ENCODE measurements at places on chromosomes 7 and 10.

GRCh38 chr10:33117816-33118215, 159.8 kb upstream of the ITGB1 start:
- no peak for DNase-seq

DNA sequence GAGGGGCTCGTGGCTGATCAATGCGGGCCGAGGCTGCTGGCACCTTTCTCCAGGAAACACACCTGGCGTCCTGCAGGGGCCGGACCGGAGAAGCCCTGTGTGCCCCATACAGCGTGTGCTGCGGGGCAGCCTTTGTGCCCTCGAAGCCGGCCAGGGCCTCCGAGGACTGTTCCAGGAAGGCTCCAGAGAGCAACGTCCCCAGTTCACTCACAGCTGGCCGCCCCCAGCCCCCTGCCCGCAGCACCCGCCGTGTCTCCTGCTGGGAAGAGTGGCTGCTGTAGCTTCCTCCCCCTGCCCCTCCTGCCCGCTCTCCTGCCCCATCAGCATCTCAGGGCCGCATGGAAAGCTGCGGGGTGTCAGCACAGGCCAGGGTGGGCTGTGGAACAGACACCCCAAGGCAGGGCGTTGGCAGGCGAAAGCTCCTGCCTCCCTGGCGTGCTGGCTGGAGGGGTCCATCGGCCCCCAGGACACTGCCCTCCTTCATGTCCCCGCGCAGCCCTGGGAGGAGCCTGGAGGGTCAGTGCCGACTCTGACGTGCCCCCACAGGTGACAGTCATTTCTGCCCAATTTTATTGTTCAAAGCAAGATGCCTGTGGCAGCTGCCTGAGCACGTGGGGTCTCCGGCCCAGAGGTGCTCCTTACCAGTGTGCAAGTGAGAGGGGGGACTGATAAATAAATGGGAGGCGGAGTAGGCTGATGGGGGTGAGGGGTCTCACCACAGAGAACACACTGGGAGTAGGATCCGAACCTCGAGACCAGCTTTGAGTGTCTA, 95.8 kb upstream of the DIP2C start:
- DNase-seq: no peak

- no peak for DNase-seq
Observed at GRCh38 chr7:50334341-50334994, 30.0 kb downstream of the IKZF1 start.

GRCh38 chr7:117790731-117791130, 82.5 kb downstream of the CTTNBP2 start:
- DNase-seq: no peak

DNA sequence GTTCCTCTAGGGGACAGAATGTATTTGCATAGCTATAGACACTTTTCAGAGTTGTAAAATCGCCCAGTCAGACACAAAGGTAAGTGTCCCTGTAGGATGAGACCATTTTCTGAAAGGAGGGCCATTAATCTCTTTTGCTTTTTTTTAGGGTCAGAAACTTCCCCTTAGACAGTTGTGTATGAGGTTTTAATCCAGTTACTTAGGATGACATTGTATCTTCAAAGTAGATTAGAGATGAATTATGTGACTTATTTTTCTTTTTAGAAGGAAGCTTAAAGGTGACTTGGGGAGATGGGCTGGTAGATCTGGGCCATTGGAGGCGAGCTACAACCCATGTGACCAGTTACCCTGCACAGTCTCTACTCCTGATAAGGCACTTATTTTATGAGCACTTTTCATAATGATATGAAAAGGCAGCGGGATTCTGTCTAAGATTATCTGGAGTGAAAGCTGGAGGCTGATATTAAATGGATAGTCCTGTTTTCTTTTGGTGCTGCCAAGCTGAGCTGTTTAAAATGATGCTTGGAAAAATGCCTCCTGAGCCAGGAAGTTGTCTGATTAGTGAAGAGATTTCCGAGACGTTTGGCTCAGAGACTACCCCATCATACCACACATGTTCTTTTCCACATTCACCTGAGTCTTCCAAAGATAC, 264.3 kb downstream of the AUTS2 start:
- no peak for DNase-seq

DNA sequence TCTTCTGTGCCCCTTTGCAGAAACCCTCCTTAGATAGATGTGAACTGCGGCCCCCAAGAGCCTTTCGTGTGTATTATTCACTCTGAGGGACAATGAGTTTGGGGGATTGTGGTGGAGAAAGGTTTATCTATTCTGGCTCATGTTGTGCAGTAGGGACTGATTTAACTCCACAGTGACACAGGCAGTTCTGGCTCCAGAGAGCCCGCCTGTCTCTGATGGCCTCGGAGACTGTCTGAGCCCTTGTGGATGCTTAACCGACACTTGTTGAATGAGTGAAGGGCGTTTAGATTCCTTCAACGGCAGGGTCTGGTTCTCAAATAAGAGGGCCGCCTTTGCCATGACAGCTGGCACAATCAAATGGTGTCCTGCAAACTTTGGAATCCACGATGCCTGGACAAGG, 5.8 kb downstream of the NPTX2 start:
- no peak for DNase-seq

DNA sequence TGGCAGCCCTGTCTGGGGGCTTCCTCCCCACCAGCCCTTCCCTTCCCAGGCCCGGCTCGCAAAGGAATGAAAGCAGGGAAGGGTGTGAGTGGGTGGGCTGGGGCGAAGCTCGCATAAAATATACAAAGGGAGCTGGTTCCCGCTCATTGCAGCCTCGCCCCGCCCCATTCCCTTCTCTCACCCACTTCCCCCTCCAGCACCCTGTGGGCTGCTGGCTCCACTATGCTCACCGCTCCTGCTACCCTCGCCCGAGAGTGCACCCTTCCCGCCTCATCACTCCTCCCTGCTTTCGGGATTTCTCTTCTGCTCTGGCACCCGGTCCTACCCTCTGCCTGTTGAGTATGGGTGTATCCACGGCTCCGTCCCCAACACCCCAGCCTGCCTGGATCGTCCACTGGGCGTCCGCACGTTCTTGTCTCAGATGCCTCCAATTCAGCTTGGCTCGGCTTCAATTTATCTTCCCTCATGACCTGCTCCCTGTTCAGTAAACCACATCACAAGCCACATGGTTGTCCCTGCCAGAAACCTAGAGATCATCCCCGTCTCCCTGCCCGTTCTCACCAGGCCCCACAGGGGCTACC, 14.4 kb upstream of the TTYH3 start:
- no peak for DNase-seq

DNA sequence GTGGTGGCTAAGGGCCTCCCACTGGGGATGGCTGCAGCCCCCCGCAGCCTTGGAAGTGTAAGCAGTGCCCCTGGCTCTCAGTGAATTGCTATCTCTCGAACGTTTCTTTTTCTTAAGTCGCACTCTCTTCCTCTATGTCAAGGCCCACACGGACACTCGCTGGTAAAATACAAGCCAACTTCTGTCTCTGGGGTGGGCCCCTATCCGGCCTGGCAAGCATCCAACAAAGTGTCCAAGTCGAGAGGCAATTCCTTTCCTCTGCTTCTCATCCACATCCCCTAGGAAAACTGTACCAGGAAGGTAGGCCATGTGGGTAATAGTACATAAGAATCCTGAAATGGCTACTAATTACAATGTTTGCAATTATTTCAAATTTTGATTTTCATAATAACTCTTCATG, 194.9 kb upstream of the MGMT start:
- peak; percentile 64 for DNase-seq

DNA sequence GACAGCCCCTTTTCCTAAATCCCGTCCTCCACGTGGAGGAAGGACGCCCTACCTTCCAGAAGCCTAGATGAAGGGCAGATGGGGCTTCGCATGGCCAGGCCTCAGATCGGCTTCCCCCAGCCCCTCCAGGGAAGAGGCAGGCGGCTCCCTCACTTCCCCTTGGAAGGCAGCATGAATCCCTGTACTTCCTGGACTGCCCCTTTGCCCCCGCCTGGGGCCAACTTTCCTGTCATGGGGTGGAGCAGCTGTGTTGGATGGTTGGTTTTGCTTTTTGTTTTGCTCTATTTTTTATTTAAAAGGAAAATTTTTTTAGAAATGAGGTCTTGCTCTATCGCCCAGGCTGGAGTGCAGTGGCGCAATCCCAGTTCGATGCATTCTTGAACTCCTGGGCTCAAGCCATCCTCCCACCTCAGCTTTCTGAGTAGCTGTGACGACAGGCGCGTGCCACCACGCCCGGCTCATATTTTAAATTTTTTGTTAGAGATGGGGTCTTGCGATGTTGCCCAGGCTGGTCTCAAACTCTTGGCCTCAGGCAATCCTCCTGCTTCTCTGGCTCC, 27.2 kb downstream of the GTF2IRD1 start:
- peak; percentile 68 for DNase-seq

- DNase-seq: no peak
Observed at GRCh38 chr10:6068422-6068821, 6.3 kb upstream of the IL2RA start.

DNA sequence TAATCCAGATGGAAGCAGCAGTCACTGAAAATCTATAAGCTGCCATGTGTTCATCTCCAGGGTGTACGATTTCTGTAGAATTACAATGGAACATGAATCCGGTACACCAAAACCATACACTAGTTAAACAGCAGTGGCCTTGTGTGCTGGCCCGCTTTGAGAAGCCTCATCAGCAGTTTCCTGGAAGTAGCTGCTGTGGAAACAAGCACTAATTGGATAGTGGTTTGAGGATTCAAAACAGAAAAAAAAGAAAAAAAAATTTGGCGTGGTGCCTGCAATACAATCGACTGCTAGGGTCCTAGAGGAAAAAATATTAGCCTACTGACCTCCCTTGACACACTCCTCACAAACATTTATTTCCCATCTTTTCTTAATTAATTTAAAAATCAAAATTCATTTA, 545.9 kb downstream of the SORCS1 start:
- DNase-seq: peak; percentile 52

GRCh38 chr7:69654381-69654780, 56.1 kb downstream of the AUTS2 start:
- DNase-seq: no peak

GRCh38 chr7:7858559-7858958, 110.0 kb upstream of the GLCCI1 start:
- no peak for DNase-seq

DNA sequence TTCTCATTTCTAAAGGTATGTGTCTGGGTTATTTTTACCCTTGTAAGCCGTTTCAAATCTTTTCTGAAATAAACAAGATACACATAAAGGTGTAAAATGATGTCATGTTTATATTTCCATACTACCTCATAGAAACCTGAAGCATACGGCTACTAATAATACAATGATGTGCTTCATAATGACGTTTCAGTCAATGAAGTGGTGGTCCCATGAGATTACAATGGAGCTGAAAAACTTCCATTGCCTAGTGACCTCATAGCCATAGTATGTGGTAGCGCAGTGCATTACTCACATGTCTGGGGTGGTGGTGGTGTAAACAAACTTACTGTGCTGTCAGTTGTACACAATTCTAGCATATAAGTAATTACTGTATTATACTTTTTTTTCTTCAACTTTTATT, 24.9 kb downstream of the EPDR1 start:
- no peak for DNase-seq

DNA sequence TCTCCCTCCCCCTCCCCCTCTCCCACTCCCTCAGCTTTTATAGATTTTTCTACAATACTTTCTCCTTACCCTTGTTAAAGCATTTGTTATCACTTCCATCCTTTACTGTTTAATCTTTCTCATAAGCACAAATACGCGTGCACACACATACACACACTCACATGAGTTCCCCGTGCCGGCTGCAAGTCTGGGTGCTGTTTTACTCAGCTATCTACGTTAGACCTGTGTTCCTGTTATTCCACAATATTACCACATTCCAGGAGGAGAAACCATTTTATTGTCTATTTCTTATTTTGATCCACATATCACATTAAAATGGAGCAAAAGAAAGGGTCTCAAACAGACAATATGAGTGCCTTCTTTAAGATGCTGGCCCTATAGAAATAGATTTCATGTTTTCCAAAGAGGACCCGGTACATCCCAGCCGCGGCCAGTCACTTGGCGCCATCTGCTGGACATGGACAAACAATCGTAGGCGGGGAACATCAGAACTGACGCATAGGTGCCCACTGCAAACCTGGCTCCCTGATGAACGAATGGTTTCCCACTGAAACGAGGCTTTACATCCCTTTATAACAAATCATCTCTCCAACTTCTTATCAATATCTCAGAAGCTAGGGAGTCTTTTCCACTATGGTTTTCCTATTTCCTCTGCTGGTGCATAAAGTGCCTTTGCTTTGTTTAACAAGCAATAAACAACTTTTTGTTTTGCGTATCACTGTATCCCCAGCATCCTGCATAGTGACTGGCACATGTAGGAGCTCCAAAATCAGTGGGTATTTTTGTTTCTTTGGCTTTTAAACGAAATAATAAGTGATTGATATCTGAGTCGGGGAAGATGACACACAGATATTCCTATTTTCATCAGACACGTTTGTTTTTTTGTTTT, 25.2 kb upstream of the OPTN start:
- peak; percentile 81 for DNase-seq

DNA sequence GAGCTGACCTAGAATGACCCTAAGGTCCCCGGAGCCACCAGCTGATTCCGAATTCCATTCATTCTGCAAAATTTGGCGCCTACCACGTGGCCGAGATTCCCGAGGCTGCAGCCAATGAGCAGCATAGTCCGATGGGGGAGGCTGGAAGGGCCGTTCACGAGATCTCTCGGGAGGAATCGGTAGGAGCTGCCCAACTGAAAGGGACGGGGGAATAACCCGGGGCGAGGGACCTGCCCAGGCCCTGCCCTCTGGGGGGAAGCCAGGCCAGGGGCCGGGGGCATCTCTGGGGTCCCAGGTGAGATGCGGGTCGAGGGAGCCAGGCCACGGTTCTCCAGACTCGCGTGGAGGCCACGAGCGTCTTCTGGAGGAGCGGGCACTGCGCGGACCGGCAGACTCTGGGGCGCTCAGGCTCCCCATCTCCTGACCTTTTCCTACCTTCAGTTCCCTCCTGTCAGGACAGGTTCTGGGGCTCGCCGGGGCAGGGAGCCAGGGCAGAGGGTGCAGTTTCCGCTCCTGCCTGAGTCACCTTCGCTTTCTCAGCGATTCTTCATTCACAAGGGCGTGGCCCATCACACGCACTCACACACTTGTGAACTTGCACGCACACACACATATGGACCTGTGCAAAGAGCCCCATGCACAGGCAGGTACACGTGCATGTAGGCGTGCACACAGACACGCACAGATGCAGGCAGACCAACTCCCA, 173.4 kb downstream of the RNF216 start:
- DNase-seq: no peak

DNA sequence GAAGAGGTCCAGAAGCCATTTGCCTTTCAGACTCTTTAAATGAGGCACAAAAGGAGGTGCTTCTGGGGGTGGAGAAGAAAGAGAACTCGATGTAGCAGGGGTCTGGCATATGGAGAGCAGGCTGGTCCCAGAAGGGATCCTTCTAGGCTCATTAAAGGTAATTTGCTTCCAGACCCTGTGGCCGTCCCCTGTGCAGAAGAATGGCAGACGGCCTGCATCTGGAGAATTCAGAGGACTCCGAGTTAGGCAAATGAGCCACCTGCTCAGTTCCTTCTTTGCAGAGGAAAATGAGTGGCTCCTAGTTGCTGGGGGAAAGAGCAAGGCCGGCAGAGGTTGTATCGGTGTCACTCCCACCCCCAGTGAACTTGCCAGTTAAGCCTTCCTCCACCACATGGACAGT, 73.8 kb upstream of the FAM180A start:
- no peak for DNase-seq

GRCh38 chr10:46282842-46283574, 3.8 kb upstream of the ANTXRL start:
- peak; percentile 82 for DNase-seq

GRCh38 chr7:137142376-137142775, 201.2 kb downstream of the PTN start:
- DNase-seq: no peak

GRCh38 chr10:22823109-22823508, 104.7 kb upstream of the ARMC3 start:
- no peak for DNase-seq

GRCh38 chr10:61987537-61987936, 86.0 kb downstream of the ARID5B start:
- no peak for DNase-seq
